ENCODE measurements at places on chromosomes 5 and 9.
A peak's percentile ranks its signal among the peaks of the same experiment; 100 is the strongest.

- no peak for DNase-seq
Measured at GRCh38 chr9:76441551-76442322, 17.2 kb upstream of the GCNT1 start.

DNA sequence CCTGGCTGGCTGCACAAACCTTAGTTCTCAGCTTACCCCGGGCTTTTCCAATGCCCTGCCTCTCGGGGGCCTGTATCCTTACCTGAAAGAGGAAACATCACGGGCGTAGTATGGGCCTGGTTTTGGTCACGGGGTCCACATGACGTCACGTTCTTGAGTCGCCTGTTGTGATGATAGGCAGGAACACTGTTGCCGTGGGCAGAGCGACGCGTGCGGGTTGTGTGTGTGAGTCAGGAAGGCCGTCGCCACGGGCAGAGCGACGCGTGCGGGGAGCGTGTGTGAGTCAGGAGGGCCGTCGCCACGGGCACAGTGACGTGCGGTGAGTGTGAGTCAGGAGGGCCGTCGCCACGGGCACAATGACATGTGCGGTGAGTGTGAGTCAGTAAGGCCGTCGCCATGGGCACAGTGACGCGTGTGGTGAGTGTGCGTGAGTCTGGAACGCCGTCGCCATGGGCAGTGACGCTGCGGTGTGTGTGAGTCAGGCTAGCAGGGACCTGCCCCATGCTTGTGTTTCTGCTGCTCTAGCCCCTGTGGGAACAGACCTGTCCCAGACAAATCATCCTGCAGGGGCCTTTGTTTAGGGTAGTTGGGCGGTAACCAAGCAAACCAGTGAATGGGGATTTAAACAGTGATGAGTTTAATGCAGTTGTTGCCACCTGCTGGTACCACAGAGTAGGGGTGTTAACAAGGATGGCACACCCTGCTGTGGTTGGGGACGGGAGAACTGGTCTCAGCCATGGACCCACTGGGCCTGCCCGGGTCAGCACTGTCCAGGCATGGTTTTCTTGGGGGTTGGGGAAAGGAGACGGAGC is 19.8 kb downstream of the TRIP13 start:
- peak; percentile 67 for DNase-seq

DNA sequence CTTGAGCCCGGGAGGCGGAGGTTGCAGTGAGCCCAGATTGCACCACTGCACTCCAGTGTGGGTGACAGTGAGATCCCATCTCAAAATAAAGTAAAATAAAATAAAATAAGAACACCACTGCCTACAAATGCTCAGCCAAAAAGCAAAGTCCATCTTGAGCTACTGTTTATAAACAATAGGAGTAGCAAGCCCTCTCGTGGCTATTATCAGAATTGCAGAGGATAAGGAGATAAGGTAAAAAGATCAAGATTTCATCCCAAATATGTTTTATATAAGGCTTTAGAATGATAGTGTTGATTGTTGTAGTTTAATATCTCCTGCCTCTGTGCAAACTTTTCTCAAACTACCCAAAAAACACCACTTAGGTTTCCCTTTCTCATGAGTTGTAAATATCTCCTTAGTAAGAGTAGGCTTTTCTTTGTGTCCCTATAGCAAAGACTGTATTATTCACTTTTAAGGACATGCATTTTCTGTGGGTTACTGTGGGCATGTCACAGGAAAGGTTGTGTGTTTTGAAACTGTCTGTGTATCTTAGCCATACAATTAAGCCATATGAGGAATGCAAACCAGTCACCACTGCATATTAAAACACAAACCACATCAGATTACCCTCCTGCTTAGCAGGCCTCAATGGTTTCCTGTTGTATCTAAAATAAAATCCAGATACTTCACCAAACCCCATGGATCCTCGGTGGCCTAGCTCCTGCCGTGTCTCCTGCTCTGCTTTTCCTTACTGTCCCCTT is 31.8 kb upstream of the CKS2 start:
- peak; percentile 74 for DNase-seq

DNA sequence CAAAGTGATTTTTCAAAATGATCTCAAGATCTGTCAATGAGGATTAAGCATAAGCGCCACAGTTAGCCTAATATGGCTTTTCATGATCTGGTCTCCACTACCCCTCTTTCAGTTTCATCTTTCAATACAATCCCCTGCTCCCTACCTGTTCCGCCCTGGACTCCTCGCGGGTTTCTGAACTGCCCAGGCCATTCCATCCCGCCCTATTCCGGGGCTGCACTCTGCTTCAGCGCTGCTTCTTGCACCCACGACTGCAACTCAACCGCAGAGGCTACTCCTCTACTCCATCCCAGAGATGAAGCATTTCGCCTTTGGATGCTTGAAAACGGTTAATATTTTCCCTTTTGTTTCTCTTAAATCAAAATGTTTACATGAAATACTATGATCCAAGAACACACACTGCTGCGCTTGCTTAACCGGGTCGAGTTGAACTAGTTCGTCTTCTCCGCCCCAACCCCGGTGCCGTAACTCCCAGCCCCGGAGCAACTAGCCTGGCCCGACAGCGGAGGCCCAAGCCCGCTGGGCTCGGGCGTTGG is 716 bp upstream of the OTULIN start:
- DNase-seq, result no peak

DNA sequence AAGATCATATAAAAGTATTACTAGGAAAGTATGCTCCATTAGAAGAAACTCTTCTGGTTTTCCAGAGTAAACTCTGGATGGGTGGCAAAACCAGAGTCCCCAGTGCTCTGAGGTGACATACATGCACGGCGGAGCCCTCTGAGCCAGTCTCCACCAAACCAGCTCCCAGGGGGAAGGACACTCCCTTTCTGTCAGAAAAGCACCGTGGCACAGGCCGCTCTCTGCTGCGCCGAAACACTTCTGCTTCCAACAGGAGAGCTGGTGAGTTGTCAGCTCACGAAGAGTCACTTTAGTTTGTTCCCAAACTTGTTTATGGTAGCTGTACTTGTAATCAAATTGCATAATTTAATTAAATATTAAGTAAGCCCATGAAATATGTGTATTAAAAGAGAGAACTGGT is 184.6 kb downstream of the CDK5RAP2 start:
- DNase-seq, result no peak

DNA sequence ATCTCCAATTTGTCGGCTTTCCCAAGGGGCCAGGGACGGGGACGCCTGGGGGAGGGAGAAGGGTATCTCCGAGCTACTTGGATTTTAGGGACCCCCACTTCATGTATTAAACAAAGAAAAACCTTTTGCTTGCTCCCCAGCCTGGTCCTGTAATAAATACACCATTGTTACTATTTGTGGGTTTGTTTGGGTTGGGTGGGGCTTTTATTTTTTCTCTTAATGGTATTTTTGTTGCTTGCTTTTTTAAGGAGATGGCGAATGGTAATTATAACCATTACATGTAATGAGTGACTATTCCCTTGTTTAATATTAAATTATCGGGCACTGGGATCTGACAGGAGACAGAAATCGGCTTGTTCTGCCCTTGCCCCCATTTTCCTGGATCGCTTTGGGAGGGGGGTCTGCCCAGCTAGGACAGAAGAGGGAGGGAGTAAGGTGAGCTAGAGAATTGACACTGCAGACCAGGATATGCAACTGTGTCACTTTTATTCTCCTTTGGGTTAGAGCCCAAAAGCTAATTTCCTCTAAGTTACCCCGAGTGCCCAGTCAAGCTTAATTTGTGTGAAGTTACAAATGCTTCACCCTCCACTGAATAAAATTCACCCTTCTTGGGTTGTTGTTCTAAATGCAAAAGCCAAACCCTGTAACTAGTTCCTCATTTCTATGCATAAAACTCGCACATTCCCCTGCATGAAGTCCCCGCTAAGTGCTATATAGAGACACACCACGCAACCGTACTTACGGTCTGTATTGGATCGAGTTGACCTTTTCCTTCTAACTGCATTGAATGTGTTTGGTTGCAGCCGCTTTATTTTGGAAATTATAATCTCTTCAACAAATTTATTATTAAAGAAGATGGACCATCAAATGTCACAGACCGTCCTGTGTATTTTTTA is 1.6 kb upstream of the ZNF608 start:
- DNase-seq, result peak; percentile 94

DNA sequence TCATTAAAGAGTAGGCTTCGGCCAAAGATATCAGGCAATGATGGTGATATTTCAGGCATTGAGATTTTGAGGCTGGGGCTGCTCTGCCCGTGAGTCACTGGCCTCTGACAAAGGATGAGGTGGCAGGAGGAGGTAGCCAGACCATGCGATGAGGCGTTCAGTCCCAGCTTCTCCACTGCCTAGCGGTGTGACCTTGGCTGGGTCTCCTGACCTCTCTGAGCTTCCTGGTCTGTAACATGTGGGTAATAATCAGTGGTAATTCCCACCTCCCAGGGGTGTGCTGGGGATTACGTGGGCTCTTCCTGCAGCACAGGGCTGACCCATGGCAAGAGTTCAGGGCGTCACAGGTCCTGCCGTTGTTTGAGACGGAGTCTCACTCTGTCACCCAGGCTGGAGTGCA is 73.2 kb upstream of the RAPGEF1 start:
- no peak for DNase-seq

GRCh38 chr5:11378461-11378860 is 525.8 kb downstream of the CTNND2 start:
- no peak for DNase-seq

DNA sequence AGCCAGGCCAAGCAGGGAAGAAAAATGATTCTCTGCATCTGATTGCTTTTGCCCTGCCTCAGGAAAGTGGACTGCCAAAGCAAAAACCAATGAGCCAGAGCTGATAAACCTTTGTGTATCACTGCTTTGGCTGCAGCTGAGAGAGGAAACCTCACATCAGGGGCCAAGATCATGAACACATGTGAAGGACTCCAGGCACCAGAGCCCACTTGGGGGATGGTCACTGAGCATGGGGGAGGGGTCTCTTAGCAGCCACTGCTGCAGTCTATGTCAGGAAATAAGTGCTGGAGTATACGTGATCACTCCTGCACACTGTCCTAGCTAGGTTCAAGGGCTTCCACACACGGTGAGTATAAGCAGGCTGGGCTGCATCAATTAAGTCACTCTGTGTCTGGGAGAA is 229.9 kb downstream of the SPOCK1 start:
- DNase-seq, result no peak

DNA sequence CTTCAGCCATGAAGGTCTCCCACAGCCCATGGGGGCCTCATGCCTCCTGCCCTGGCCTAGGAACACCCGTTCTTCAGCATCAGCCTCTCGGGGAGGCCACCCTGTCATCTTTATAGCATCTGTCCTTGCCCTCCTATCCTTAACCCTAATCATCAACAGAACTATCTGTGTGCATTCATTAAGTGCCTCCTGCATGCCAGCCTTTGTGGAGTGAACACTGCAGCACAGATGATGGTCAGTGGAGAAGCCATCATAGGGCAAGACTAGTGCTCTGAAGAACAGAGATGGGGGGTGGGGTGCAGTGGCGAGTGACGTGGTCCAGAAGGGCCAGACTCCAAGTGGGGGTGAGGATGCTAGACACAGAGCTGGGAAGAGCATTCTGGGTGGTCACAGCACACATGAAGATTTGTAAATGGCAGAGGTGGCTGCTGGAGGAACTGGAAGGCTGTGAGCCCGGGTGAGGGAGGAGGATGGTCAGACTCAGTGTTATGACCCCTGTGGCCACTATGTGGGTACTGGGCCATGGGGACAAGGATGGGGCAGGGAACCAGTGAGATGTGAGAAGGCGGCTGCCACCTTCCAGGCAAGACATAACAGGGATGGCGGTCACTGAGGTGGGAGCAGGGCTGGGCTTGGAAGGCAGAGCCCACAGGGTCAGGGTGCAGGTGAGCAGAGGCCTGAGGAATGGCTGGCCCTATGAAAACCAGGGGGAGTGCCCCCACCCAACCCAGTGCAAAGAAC is 3.6 kb upstream of the CARD19 start:
- DNase-seq, result no peak

- peak; percentile 65 for DNase-seq
Measured at GRCh38 chr9:114339130-114339908, 9.7 kb downstream of the ORM2 start.

GRCh38 chr9:37554318-37554717 is 21.9 kb downstream of the FBXO10 start:
- no peak for DNase-seq

DNA sequence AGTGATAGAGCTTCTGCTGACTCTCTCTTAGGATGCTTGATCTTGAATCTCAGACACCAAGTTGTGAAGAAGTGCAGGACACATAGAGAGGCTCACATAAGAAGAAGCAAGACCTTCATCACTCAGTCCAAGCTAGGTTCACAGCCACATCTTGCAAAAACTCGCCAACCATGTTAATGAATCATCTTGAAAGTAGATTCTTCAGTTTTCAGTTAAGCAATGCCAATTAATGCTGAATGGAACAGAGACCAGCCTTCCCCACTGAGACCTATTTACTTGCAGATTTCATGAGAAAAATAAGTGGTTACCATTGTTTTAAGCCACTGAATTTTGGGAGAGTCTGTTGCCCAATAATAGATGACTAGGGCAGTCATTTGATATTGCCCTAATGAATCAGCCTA is 217.7 kb upstream of the EDIL3 start:
- no peak for DNase-seq

DNA sequence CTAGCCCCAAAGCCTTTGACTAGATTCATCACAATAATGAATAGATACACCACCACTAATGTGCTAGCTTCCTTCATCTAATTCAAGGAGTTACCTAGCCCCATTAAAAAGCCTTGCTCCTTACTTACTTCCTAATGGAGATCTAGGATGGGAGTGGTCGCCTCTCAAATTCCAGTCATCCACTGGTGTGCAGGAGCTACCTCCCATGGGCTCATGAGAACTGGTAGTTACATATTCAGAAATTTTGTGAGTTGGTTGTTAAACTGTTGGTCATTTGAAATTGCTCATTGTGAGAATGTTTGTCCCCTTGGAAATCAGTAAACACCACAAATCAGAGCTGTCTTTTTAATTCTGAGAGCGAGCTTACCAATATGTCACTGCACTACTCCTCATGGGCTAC is 91.7 kb upstream of the GDNF start:
- no peak for DNase-seq

DNA sequence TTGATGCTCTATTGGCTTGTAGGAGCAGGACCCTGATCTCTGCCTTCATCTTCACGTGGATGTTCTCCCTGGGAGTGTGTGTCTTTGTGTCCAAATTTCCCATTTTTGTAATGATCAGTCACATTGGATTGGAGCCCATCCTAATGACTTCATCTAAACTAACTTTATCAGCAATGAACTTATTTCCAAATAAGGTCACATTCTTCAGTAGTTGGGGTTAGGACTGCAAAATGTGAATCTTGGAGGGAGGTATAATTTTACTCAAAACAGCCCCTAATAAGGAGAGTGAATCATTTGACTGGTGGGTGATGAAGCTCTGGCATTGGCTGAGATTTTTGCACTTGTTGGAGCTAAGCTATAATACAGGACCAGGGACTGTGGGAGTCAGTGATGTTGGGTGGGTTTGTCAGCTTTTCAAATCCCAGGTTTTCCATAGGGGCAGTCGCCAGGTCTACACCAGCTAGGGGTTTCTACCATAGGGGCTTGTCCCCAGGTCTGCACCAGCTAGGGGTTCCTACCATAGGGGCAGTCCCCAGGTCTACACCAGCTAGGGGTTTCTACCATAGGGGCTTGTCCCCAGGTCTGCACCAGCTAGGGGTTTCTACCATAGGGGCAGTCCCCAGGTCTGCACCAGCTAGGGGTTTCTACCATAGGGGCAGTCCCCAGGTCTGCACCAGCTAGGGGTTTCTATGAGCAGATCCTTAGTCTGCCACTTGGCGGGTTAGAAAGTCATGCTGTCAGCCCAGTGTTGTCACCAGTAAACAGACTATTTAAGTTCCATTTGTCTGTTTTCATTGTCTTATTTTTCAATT is 382.6 kb upstream of the DAP start:
- DNase-seq, result no peak

- no peak for DNase-seq
Measured at GRCh38 chr9:126459126-126459525, 132.5 kb downstream of the MVB12B start.

Data from NAMALWA (cell line).